ENCODE measurements at places on chromosomes 7 and 10.
A peak's percentile ranks its signal among the peaks of the same experiment; 100 is the strongest.

- DNase-seq: peak; percentile 6
Observed at GRCh38 chr10:74824184-74824899, 2.1 kb upstream of the KAT6B start.

GRCh38 chr7:135692055-135692454 is 29.7 kb downstream of the STMP1 start:
- no peak for DNase-seq

DNA sequence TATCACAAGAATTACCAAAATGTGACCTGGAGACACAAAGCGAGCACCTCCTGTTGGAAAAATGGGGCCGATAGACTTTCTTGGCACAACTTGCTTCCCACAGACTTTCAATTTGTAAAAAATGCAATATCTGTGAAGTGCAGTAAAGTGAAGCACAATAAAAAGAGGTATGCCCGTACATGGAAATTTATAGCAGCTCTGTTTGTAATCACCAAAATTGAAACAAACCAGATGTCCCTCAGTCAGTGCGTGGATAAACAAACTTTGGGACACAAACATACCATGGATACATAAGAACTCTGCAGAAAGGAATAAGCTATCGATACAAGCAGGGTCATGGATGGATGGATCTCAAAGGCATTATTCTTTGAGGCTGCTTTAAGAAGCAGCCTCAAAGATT is 33.6 kb downstream of the ARID5B start:
- DNase-seq: no peak

GRCh38 chr7:16098585-16099179 is 322.7 kb downstream of the CRPPA start:
- DNase-seq: no peak

DNA sequence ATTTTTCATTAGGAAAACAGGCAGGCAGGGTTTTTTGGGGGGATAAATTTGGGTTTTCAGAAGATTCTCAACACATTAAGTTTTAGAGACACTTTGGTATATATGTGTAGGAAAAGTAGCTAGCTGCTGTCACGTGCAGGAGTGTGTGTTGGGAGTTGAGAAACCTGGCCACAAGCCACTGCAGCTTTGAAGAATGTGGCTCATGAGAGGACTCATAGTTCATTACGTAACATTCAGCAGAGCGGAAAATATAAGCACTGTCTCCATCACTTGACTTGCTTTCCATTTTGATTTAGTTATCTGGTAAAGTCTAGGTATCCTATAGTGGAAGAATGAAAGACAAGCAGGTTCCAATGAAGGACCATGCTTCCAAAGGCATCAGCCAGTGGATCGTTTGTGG is 31.2 kb downstream of the SMNDC1 start:
- DNase-seq: peak; percentile 4
